ENCODE measurements at places on chromosomes 7 and 10.

GRCh38 chr7:15199482-15199881 lies 296.9 kb upstream of the DGKB start:
- no peak for DNase-seq

DNA sequence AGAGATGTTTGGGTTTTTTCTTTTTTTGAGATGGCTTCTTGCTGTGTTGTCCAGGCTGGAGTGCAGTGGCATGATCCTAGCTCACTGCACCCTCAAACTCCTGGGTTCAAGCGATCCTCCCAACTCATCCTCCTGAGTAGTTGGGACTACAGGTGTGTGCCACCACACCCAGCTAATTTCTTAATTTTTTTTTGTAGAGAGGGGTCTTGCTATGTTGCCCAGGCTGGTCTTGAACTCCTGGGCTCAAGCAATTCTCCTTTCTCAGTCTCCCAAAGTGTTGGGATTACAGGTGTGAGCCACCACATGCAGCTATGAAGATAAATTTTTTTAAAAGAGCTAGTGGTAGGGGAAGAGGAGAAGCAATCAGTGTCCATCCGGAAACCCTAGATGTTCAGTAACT lies 56.8 kb downstream of the CLIP2 start:
- DNase-seq, result no peak

DNA sequence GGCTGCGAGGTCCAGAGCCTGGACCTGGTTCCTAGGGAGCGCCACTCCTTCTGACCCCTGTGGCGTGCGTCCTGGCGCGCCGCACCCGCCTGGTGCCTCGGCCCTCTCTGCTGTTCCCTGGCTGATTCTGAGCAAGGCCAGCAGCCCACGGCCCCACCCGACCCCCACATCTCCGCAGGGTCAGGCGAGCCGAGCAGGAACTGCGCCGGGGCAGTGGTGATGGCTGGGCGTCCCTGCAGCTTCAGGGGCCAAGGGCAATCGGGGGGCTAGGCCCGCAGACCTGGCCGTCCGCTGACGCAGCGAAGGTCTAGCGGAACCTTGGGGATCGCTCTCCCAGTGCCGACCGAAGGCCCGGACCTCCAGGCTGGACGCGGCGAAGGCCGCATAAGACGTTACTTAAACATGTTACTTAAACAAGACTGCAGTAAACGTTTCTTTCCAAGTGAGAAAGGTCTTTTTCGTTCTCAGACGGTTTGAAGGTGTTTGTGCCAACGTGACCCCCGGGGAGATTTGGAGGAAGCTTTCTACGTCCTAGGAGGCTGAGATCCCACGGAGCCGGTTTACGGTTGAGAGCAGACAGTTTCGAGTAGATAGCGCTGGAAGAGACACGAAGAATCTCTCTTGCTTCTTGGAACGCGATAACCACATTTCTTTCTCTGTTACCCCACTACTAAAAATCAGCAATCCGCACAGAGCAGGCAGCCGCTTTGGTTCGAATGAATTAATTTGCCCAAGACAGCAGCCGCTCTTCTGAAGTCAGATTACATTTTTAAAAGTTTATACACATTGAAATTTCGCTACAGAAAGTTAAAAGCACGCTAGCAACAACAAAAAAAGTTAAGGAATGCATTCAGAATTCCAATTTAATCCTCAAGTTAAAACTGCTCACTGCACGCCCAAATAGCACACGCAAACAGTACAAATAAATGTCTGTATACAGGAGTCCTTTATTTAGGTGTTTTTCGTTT lies 4.9 kb upstream of the NKX2-3 start:
- DNase-seq, result no peak

DNA sequence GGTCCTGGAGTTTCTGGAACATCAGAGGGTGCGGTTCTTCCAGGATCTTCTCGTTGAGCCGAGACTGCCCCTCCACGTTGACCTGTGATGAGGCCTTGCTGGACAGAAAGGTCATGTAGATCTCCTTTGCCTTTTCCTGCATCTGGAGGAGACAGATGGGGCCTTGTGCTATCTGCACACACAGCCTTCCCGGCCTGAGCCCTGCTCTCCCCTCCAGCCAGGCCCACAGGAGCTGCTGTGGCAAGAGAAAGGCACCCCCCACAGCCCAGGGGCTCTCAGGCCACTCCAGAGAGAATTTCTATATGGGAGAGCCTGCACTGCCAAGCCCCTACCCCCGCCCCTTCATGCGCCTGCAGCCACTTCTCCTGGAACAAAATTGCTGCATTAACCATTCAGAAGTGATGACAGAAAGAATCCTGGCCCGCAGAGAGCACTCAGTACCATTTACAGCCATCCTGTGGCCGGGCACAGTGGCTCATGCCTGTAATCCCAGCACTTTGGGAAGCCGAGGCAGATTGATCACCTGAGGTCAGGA lies 26.9 kb downstream of the RGS10 start:
- DNase-seq, result no peak

DNA sequence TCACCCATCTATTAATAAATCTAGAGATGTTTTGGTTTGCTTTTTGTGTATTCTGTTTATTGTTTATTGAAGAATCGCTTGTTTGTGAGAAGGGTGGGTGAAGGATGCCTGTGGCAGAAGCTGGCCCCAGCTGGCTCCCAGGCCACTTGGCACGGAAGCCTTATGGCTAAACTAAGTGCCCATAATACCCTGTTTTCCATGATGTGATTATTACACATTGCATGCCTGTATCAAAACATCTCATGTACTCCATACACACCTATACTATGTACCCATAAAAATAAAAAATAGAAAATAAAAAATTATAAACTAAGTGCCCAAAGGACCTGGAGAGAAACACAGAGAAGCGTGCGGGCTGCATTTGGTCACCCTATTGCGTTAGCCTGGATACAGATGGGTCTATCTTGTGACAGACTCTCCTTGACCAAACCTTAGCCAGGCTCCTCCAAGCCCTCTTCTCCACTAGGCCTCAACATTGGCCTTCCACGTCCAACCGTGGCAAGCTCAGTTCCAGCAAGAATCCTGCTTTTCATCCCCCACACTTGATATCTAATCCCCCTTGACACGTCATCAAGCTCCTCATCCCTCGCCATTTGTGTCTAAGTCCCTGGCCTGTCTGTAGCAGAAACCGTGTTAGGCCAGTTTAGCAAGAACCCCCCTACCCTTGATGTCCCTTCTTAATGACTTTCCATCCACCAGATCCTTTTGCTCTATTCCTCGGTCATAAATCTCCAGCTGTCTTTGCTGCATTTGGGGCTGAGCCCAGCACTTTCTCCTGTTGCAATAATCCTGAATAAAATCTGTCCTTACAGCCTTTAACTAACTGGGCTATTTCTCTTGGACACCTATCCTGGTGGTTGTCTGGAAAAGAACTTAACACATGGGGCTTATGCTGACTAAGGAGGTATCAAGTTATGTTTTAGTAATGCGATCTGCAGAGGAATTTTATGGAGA lies 245.2 kb downstream of the TNS3 start:
- no peak for DNase-seq

GRCh38 chr7:34389332-34390078 lies 268.5 kb upstream of the NPSR1 start:
- DNase-seq, result no peak

GRCh38 chr7:113628948-113629847 lies 289.6 kb downstream of the PPP1R3A start:
- no peak for DNase-seq

DNA sequence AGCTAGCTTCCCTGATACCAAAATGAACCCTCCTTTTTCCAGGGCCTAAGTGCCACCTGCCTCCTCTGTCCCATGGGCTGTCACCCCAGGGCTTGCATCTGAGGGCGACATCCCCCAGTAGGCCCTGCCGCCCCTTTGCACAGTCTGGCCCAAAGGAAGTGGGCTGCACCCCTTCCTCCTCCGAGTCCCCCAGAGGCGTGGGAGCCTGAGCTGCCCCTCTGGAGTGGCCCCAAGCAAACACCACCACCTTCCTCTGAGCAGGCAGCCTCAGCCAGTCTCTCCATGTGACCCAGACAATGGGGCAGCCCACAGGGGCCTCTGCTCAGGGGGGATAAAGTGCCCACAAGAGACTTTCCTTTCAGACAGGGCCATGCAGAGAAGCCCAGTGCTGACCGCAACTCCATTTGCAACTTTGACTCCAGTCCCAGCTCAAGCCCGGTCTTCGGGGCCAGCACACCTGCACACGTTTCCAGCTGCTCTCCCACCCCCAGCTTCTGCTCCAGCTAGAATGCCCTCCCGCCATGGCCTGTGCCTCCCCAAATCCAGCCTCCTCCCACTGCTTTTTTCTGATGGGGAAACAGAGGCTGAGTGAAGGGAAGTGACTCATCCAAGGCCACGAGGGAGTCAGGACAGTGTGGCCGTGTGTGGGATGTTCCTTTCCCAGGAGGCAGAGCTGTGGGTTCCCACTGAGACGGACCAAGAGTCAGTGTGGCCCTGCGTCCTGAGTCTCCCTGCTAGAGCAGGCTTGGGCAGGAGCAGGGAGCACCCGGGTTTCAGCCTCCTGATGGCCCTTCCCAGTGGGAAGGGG lies 111.9 kb downstream of the ZMIZ1 start:
- DNase-seq, result no peak

GRCh38 chr7:111784296-111784695 lies 222.0 kb upstream of the IMMP2L start:
- no peak for DNase-seq

- no peak for DNase-seq
Observed at GRCh38 chr7:30874656-30875302, 36.9 kb upstream of the AQP1 start.

DNA sequence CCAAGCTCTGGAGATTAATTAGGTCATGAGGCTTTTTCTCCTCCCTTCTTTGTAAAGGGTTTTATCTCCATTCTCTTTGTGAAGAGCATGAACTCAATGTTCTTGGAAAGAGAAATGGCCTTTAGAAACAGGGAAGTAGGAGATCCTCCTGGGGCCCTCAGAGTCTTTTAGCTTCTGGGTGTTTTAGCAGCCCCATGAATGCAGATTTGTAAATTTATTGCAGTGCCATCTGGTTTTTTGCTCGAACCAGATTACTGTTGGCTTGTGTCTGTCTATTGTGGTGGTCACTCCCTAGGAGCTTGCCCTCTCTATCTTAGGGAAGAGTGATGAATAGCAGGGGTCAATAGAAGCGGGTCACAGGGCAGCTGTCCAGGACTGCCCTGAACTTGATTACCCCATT lies 110.6 kb downstream of the BTRC start:
- no peak for DNase-seq

- no peak for DNase-seq
Observed at GRCh38 chr10:96833220-96834001, 1.3 kb downstream of the LCOR start.

- no peak for DNase-seq
Observed at GRCh38 chr7:69192134-69192533, 406.1 kb upstream of the AUTS2 start.

DNA sequence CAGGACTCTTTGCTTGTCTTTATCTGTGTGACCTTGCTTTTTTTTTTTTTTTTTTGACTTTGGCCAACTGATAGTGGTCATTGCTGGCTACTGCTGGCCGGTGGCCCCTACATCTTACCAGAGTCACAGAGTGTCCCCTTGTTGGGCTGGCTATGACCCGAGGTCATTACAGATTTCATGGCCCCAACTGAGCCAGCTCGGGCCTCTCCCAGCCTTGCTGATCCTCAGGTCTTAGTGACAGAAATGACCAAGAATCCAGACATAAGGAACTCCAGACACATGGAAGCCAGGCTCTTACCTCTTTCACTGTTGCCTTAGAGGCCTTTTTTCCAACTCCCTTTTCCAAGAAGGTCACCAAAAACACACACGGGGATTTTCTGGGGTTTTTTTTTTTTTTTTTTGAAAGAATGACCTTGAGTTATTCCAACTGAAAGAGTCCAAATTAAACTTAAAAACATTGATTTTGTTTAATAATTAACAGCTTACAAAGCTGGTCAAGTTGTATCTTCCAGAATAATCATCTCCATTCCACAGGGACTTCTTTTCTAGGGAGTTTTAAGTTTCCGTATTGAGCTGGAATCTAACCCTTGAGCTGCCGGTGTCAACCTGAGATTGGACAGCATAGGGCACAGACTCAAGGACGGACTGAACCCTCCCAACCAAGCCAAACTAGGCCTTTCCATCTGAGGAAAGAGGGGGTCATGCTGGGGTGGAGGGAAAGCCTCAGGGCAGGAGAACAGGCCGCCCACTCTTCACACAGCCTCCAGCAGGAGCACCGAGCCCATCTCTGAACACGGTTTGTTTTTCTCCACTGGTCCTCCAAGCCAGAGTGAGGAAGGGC lies 43.8 kb downstream of the PIK3AP1 start:
- no peak for DNase-seq

DNA sequence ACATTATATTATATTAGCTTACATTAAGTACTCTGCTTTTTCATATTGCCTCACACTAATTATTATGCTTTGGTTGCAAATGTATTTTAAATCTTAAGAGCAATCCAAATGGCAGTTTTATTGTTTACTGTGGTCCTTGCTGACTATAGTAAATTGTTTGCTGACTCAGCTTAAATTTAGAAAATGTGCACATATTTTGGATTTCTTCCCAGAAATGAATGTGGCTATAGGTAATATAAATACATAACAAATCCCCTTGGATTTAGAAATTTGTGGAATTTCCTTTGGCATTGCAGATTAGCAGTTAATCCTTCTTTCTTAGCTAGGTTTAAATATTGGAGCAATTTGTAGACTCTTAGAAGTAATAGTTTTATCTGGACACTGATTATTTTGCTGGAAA lies 565.8 kb downstream of the NRG3 start:
- no peak for DNase-seq

- no peak for DNase-seq
Observed at GRCh38 chr7:137423321-137423720, 79.8 kb upstream of the PTN start.

- DNase-seq, result no peak
Observed at GRCh38 chr7:102120666-102121195, 165.9 kb upstream of the SH2B2 start.

- DNase-seq, result no peak
Observed at GRCh38 chr7:135684136-135684535, 21.8 kb downstream of the STMP1 start.

GRCh38 chr7:148962823-148963582 lies 65.3 kb downstream of the PDIA4 start:
- DNase-seq, result peak; percentile 15

DNA sequence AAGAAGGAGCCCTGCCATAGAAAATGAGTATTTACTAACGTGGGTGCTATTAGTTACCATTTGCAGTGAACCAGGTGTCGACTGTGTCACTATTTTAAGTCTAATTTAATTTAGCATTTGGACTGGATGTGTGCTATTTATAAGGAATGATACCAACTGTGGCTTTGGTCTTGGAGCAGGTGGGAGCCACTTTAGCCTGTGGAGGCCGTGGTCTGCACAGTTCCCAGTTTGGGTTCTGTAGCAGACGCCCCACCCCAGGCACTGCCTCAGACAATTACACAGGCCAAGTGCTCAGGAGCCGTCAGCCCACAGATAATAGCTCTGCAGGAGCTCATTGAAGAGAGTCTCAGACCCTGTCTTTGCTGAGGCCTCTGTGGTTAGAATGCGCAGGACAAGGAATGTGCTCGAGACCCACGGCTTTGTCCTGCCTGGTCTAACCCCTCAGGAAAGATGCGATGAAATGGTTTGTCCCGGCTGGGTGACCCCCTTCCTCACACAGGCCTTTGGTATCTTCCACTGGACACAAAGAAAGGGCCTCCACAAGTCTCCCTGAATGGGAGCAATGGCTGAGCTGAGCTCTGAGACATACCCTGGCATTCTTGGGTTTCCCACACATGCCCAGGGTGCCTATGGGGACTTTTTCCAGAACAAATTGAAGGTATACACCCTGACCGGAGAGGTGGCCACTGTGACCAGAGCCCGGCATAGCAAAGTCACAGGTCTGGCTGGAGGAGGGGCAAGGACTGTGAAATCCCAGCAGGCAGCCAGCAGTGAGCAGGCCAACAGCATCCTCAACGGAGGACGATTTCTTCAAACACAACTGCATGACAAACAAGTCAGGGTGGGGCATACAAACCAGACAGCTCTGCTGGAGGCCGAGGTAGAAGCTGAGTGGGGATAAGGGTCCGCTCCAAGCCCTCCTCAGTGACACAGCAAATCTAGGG lies 251.2 kb downstream of the ARHGAP12 start:
- DNase-seq, result no peak
